Esophagus squamous epithelium (tissue), 5 donors: ENCODE measurements at places on chromosomes 1 and 21.

GRCh38 chr1:165610866-165611265, 20.2 kb upstream of the MGST3 start:
- DNase-seq, result no peak

DNA sequence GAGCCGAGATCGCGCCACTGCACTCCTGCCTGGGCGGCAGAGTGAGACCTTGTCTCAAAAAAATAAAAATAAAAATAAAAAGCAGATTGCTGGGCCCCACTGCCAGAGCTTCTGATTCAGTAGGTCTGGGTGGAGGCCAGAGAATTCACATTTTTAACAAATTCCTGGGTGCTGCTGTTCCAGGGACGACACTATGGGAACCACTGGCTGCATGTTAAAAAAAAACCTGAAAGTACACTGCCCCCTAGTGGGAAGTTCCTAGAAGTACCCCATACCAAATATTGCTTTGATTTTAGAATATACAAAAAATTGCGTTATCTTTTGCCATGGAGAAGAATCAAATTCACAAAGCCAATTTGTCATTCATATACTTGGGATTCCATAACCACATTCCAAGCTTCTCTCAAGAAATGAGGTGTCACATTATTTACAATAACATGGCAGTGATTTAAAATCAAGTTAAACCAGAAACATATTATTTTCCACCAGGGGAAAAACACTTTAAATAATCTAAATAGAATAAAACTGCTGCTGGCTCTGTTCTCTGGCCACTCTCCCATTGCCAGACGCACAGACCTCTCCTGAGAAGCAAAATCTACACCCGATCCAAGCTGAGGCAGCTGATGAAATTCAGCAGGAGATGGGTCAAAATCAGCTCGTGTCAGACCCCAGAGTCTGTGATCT, 27.4 kb downstream of the SYF2 start:
- no peak for DNase-seq

DNA sequence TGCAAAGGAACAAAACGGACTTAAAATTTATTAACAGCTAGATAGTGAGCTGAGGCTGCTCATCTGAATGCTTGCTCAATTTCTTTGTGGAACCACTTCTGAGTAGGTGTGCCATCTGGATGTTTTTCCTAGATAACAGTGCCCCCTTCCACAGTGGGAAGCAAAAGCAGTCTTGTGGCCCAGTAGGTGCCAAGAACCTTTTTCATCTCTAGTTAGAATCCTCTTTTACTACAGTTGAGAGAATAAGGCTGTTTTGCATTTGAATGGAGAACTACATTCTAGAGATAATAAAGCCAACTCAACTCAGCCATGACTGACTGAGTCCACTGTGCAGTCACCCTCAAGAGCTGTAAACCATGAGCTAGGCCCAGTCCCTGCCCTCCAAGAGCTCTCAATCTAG, 13.3 kb downstream of the F3 start:
- DNase-seq, result no peak

- DNase-seq, result no peak
Measured at GRCh38 chr21:15797577-15798363, 68.0 kb downstream of the USP25 start.
